ENCODE measurements at places on chromosomes 5 and 9. TPM values are rescaled to one million over a fixed set of nuclear protein-coding genes. Genes with fewer than 3 reads are reported as not detected.

Gene PCDHA2
- 1.4 TPM for total RNA-seq

Gene LIFR
- total RNA-seq, result 21.0 TPM

Gene FAM153A
- 0.69 TPM for total RNA-seq

Gene LCN2
- total RNA-seq, result 2.4 TPM

Gene PCDHA4
- total RNA-seq, result 0.42 TPM

Gene ZDHHC11B
- total RNA-seq, result not detected

Gene PHF19
- total RNA-seq, result 6.3 TPM

Gene PDZD2
- 3.1 TPM for total RNA-seq

Gene CYSRT1
- 0.92 TPM for total RNA-seq

Gene FOXD1
- 5.2 TPM for total RNA-seq

Gene SMIM15
- total RNA-seq, result 41.3 TPM

Gene IRX1
- 11.4 TPM for total RNA-seq

Gene PCDHGB5
- total RNA-seq, result 1.4 TPM

Gene OR2V1
- not detected for total RNA-seq

Gene SYNPO
- total RNA-seq, result 15.9 TPM

Gene ELAVL2
- total RNA-seq, result 1.2 TPM

Gene OLFML2A
- total RNA-seq, result 14.3 TPM

Gene SPATA31E1
- 0.49 TPM for total RNA-seq

Gene FOXD4L3
- not detected for total RNA-seq

Gene ARSB
- 12.5 TPM for total RNA-seq

Gene PCDHGA7
- total RNA-seq, result 0.36 TPM

Gene TMEM267
- 8.0 TPM for total RNA-seq

Gene CRAT
- total RNA-seq, result 16.4 TPM

Gene ANKH
- total RNA-seq, result 56.7 TPM

Gene F12
- 1.9 TPM for total RNA-seq

Gene ANKRD31
- 0.54 TPM for total RNA-seq

Gene FBP2
- not detected for total RNA-seq

Gene NRG2
- 0.62 TPM for total RNA-seq

Gene PCDHB10
- 6.9 TPM for total RNA-seq

Gene ALDH7A1
- total RNA-seq, result 24.3 TPM

Gene ZNF454
- total RNA-seq, result 2.5 TPM

Gene ERP44
- 32.5 TPM for total RNA-seq

Gene EXD3
- total RNA-seq, result 12.3 TPM

Gene SLC34A1
- total RNA-seq, result 0.94 TPM

Gene KIF20A
- 32.2 TPM for total RNA-seq

Gene LOX
- 91.4 TPM for total RNA-seq

Gene LCP2
- not detected for total RNA-seq

Gene NKD2
- total RNA-seq, result 0.59 TPM

Gene LHX3
- total RNA-seq, result 4.4 TPM

Gene RAB24
- total RNA-seq, result 20.1 TPM

Gene TEX48
- total RNA-seq, result not detected

Gene KIF4B
- 0.26 TPM for total RNA-seq

Gene ANKRD18B
- 4.7 TPM for total RNA-seq

Gene PCSK5
- 30.8 TPM for total RNA-seq

Gene FOCAD
- 59.2 TPM for total RNA-seq

Gene PFN3
- 0.92 TPM for total RNA-seq

Gene ACTBL2
- total RNA-seq, result not detected

Gene TPPP
- 7.6 TPM for total RNA-seq

Gene GAS1
- total RNA-seq, result 3.4 TPM
